ENCODE measurements at places on chromosomes 1 and 21. TPM values are rescaled to one million over a fixed set of nuclear protein-coding genes. Genes with fewer than 3 reads are reported as not detected.

- H3K27me3 ChIP-seq = no peaks in the 10 kb centered on the region
- peak overlapping the region; percentile 94 for H3K27ac ChIP-seq
- DNase-seq = no peak
- no peaks in the 10 kb centered on the region for H3K36me3 ChIP-seq
- peaks cover 70% of the 10 kb centered on the region for H3K4me1 ChIP-seq
These were observed 113.0 kb upstream of the ARHGEF16 start for GRCh38 chr1:3341236-3341994.

GRCh38 chr1:202165942-202166843, 5.8 kb upstream of the PTPN7 start:
- peaks cover 24% of the 10 kb centered on the region for H3K4me1 ChIP-seq
- no peak overlapping the region for H3K27ac ChIP-seq
- no peaks in the 10 kb centered on the region for H3K36me3 ChIP-seq
- H3K4me3 ChIP-seq = no peak overlapping the region
- H3K27me3 ChIP-seq = peaks cover 7% of the 10 kb centered on the region

The PBXIP1 gene
- total RNA-seq = 7.3 TPM

DNA sequence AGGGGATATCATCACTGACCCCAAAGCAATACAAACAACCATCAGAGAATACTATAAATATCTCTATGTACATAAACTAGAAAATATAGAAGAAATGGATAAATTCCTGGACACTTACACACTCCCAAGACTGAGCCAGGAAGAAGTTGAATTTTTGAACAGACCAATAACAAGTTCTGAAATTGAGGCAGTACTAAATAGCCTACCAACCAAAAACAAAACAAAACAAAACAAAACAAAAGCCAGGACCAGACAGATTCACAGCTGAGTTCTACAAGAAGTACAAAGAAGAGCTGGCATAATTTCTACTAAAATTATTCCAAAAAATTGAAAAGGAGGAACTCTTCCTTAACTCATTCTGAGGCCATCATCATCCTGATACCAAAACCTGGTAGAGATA, 18.5 kb downstream of the CD84 start:
- no peak overlapping the region for H3K27ac ChIP-seq
- no peaks in the 10 kb centered on the region for H3K4me1 ChIP-seq
- no peak overlapping the region for H3K4me3 ChIP-seq
- H3K27me3 ChIP-seq = no peaks in the 10 kb centered on the region

DNA sequence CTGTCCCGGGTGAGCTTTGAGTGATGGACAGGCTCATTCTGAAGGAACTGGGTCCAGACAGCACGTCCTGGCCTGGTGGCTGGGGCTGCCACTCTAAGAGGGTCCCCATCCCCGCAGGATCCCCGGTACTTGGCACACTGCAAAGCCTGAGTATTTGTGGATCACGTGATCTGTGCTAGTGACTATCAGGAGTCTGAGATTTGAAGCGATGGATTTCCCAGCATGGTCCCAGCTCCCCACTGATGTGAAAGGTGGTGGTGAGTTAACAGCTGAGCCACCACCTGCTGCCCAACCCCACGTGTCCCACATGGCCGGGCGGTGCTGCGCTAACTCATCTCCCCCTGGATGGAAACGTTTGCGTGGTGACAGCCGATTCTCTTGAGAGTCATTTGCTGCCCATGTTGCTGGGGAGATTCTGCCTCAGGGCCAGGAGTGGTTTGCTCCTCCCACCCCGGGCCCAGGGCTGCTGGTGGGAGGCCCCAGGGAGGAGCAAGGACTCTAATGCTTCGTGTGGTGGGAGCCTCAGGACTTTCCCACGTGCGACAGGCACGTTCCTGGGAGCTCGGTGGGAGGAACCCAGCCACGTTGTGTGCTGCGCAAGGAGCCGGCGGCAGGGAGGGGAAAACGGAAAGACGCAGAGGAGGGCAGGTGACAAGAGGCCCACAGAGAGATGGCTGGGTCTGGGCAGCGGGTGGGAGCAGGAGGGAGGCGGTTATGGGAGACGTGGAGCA, 15.1 kb downstream of the FAAP20 start:
- H3K4me3 ChIP-seq = no peak overlapping the region
- H3K27me3 ChIP-seq = no peaks in the 10 kb centered on the region
- H3K36me3 ChIP-seq = peaks cover 44% of the 10 kb centered on the region
- DNase-seq = no peak
- H3K4me1 ChIP-seq = no peaks in the 10 kb centered on the region
- H3K27ac ChIP-seq = no peak overlapping the region

The MYBPH gene
- not detected for total RNA-seq

The ITLN2 gene
- not detected for total RNA-seq

GRCh38 chr1:54362881-54363340, 43.3 kb downstream of the SSBP3 start:
- peaks cover 11% of the 10 kb centered on the region for H3K36me3 ChIP-seq
- H3K27me3 ChIP-seq = no peaks in the 10 kb centered on the region
- H3K4me3 ChIP-seq = no peak overlapping the region
- no peak for DNase-seq
- no peak overlapping the region for H3K27ac ChIP-seq

DNA sequence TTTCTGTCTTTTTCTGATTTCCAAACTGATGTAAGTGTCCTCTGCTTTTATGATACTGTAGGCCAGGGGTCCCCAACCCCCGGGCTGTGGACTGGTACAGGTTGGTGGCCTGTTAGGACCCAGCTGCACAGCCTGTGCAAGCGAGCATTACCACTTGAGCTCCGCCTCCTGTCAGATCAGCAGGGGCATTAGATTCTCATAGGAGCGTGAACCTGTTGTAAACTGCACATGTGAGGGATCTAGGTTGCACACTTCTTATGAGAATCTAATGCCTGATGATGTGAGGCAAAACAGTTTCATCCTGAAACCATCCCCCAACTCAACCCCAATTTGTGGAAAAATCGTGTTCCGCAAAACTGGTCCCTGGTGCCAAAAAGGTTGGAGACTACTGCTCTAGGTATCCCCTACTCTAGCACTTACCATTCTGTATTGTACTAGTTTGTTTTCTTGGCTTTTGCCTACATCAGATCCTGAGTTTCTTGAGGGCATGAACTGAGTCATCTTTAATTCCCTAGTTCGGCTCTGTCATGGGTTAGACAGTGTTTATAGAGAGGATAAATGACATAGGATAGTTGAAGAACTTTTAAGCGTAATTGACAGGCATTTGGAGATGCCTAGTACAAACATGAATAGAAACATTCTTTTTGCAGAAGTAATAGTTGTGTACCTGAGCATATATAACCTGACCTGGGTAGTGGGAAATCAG, 4.1 kb downstream of the ABCD3 start:
- peak overlapping the region; percentile 34 for H3K27ac ChIP-seq
- no peaks in the 10 kb centered on the region for H3K36me3 ChIP-seq
- H3K4me1 ChIP-seq = peaks cover 66% of the 10 kb centered on the region
- H3K4me3 ChIP-seq = peak overlapping the region; percentile 51

The CRYAA gene
- 5.2 TPM for total RNA-seq

GRCh38 chr21:34075760-34076660, 2.6 kb downstream of the MRPS6 start:
- DNase-seq = no peak
- peaks cover 52% of the 10 kb centered on the region for H3K4me1 ChIP-seq
- H3K36me3 ChIP-seq = no peaks in the 10 kb centered on the region
- no peaks in the 10 kb centered on the region for H3K27me3 ChIP-seq

DNA sequence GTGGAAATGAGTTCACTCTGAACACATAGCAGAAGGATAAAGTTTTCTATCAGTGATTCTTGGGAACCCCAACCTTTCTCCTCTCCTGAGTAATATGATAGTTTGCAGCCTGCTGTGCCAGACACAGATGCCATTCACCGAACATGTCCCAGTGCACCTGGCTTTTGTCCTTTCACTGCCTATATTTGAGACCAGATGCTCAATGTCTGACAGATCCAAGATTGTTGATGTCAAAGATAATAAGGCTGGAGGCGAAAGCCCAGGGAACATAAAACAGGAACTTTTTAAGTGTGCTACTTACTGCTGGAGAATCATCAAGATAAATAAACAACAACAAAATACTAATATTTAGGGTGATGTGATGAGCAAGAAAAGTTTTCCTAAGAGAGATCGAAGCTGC, 139.3 kb downstream of the TIAM1 start:
- H3K27ac ChIP-seq = no peak overlapping the region
- no peaks in the 10 kb centered on the region for H3K27me3 ChIP-seq
- H3K36me3 ChIP-seq = no peaks in the 10 kb centered on the region
- H3K4me1 ChIP-seq = no peaks in the 10 kb centered on the region
- no peak overlapping the region for H3K4me3 ChIP-seq

DNA sequence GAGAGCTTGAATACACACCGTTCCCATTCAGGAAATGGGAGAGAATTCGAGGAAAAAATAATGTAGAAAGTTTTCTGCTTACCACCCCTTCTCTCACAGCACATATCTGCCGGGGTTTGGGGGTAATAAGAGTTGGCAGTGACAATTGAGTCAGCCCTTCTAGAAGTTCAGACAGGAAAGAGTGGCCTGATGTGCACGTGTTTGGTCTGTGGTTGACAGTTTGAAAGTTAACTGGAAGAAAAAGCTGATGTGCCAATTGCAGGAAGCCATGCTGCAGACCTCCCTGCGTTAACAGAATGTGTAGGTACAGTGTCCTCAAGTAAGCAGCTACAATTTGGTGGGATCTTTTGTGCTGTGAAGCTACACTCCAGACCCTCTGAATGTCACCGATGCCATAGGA, 50.9 kb downstream of the DHX9 start:
- no peaks in the 10 kb centered on the region for H3K4me1 ChIP-seq
- no peak overlapping the region for H3K27ac ChIP-seq
- H3K4me3 ChIP-seq = no peak overlapping the region
- no peak for DNase-seq

The CDC73 gene
- 38.3 TPM for total RNA-seq

The ADGRL4 gene
- not detected for total RNA-seq
